Upper lobe of right lung (tissue), 1 donor: ENCODE measurements at places on chromosomes 5 and 9.

DNA sequence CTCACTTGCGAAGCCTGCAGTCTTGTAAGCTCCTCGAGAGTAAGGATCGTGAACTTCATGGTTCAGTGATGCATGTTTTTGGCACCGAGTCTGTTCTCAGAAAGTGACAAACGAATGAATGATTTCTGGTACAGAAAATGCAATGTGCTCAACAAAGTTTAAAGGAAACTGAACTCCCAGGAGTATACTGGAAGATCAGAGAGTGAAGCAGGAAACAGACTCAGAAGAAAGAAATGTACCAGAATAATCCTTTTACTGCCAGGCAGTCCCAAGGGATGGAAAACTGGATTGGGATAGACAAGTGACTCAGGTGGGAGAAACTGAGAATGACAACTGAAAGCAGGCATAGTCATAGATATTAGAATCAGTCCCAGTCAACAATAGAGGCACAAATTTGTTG, 420.6 kb downstream of the CTNND2 start:
- DNase-seq, result no peak

DNA sequence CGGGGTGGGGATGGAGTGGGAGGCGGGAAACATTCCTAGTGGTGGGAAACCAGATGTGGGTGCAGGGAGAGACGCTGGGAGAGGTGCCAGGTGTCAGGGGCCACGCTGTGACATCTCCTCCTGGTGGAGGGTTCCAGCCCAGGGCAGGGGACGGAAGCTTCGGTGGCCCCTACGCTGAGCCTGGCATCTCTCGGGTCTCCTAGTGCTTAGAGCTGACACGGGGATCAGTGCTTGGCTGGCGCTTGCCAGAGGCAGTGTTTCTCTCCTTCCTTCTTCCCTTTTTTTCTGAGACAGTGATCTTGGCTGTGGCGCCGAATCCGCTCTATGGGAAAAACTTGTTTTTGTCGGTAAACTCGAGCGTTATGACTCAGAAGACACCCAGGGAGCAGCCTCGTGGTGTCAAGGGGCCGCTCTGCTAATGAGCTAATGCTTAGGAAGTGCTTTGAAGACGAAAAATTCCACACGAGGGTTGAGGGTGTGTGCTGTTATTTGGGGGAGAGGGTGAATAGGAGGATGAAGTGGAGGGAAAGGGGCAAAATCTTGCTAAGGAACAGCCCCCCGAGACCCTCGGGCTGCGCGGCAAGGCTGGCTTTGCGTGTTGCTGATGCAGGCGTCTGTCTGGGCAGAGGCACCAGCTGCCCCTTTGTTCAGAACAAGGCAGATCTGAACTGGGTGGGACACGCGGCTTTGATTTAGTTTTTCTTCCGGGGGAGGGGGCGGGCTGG, 20.4 kb upstream of the IER5L start:
- DNase-seq, result no peak

- no peak for DNase-seq
Observed at GRCh38 chr9:110199643-110200042, 8.3 kb downstream of the C9orf152 start.

DNA sequence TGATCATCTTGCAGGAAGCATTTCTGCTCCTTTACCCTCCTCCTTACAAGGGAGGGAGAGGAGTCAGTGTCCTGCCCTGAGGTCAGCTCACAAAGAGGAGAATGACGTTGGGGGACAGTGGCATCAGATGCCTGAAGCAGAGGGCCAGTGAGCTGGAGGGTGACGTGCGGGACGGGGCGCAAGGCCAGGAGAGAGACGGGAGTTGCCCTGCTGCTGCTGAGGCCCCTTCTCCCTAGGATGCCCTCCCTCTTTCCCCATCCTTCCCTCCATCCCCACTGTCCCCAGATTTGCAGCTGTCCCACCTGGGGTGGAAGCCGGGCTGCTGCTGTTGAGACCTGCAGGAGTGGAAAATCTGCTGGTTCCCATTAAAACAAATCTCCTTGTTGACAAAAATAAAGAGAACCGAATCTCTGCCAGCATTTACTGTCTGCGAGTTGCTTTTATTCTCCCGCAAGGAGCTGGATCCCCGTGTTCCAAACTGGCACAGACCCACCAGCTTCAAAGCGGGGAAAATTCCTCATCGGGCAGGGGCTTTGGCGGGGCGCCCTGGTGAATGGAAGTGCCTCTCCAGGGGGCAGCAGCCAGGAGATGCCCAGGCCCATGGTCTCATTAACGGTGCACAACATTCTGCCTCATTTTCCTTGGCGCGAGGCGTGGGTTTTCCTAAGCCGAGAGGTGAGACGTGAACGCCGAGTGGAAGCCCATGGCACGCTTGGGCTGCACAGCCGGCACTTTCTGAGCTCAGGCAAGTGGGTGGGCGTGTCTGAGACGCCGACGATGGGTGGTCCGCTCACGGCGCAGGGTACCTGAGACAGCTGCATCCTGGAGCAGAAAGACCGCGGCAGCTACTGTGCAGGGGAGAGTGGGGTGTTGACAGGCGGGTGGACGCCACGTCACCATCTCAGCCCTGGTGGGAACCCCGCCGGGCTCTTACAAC, 13.9 kb upstream of the COL5A1 start:
- peak; percentile 25 for DNase-seq

DNA sequence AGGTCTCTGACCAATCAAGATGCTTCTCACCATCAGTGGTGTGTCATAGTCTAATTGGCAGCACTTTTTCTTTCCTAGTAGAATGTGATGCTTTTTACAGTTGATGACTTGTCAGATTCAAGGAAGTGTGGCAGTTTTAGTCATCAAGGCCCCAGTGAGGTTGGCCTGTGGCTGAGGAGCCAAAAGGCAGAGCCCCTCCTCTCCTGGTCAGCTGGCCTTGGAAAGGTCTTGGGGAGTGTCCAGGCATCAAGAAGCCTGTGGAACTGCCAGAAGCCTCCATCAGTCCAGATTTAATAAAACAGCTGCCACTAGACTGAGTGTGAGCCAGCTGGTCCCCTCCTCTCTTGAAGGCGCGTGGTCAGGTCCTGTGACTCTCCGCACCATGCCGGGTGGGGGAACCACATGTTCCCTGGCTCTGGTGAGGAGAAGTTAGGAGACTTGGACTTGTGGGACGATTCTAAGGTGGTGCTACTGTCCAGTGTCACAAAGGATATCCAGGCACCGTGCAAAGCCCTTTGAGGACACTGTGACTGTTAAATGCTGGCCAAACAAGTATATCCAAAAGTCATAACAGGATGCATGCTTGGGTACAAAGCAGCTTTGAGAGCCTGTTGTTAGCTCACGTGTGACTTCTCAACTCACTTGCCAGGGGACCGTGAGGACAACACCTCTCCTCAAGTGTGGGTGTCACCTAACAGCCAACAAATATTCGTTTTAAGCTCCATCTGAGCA, 6.1 kb upstream of the ANGPTL2 start:
- peak; percentile 58 for DNase-seq

DNA sequence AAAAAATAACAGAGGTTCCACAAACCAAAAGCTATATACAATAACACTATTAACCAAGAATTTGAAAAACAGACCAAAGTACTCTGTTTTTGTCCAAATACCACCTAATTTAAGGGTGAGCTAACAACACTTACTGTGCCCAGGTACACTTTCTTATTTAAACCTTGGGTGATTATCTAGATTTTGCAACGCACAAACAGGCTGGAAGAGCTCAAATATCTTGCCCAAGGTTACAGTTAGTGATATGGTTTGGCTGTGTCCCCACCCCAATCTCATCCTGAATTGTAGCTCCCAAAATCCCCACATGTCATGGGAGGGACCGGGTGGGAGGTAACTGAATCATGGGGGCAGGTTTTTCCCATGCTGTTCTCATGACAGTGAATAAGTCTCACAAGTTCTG, 58.9 kb downstream of the CDK5RAP2 start:
- no peak for DNase-seq

- no peak for DNase-seq
Observed at GRCh38 chr5:132279801-132280200, 14.4 kb upstream of the SLC22A4 start.

- DNase-seq, result no peak
Observed at GRCh38 chr9:116647515-116647809, 39.6 kb upstream of the TRIM32 start.

DNA sequence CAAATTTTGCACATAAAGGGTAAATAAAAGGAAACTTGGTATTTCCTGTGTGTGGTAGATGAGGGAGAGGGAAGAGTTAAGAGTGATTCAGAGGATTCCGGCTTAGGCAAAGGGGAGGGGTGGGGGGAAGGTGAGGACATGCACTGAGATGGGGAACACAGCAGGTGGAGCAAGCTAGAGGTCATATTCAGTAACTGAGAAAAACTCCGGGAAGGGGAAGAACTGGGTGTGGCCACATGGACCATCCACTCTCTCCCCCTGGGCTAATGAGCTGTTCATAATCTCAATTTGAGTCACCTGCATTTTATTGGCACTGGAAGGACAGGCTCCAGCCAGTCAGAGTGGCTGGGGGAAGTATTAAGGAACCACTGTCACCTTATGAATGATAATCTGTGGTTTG, 45.1 kb upstream of the UGCG start:
- no peak for DNase-seq

- DNase-seq, result peak; percentile 67
Observed at GRCh38 chr9:136050701-136051452, 44.2 kb downstream of the NACC2 start.

- DNase-seq, result no peak
Observed at GRCh38 chr9:92424340-92424739, at the start of gene OMD. Gene OMD, minus strand, starts transcription at chr9:92424471. Its CDS starts 6,913 bp downstream, at chr9:92417558.

DNA sequence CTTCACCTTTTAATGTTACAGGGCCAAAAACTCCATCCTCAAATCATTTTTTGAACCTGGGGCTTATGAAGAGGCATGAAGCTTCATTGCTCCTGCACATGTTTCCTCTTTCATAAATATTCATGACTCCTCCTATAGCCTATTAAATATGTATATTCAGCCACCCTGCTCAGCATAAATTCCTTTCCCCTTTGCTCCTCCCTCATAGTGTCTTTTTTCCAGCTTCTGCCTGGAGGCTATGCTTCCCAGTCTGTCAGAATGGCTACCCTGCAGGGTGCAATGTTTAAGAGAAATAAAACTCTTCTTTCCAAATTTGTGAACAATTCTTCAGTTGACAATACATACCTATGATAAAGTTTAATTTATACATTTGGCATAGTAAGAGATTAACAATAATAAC, 1082.9 kb upstream of the CDH18 start:
- DNase-seq, result no peak

DNA sequence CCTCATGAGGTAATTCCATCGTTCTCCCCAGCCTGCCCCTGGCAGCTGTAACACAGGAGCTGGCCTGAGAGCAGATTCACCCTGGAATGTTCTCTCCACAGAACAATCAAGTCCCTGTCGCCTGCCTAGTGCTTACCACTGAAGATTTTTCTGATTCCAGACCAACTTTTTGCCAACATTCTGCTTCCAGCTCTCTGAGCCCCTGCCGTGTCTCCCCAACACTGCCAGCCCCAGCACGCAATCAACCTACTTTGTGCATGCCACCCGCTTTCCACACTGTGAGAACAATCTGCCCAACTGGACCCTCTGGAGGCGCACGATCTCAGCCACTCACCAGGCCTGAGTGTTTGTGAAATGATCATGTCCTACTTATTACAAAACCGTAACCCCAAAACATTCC, 62.6 kb downstream of the PSMB7 start:
- no peak for DNase-seq
